NCI-H1436 treated with DMSO at 0.1 percent for 48 hours (cell line): ENCODE measurements at places on chromosomes 7 and 10.

GRCh38 chr10:20890491-20891337 lies 6.4 kb downstream of the NEBL start:
- no peak for DNase-seq

- DNase-seq = peak; percentile 25
These were observed 192.9 kb downstream of the AUTS2 start for GRCh38 chr7:69790977-69791724.

DNA sequence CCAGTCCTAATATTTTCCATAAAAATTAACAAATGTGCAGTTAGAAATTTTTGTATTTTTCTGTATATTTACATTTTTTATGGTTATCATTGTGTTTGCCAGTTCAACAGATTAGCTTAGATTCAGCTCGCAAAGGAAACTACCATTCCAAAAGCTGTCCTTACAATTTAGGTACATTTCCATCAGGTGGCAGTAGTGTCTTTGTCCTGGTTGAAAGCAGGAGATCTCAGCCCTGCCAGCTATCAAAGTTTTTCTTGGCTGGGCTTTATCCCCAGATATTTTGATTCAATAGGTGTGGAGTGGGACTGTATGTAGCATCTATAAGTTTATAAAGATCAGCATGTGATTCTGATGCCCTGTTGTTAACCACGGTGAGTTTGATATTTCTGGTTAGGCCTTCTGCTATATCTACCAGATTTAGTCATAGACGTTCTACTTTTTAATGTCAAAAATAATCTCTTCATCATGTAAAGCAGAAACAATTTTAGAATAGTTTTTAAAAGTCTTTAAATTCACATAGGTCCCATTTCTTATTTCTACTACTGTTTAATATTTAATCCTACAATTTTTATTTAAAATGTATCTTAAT lies 15.5 kb upstream of the ICA1 start:
- DNase-seq = no peak

- DNase-seq = no peak
These were observed 143.5 kb upstream of the TRIM24 start for GRCh38 chr7:138316421-138317043.

GRCh38 chr10:35058134-35058533 lies 32.0 kb downstream of the CUL2 start:
- DNase-seq = no peak

DNA sequence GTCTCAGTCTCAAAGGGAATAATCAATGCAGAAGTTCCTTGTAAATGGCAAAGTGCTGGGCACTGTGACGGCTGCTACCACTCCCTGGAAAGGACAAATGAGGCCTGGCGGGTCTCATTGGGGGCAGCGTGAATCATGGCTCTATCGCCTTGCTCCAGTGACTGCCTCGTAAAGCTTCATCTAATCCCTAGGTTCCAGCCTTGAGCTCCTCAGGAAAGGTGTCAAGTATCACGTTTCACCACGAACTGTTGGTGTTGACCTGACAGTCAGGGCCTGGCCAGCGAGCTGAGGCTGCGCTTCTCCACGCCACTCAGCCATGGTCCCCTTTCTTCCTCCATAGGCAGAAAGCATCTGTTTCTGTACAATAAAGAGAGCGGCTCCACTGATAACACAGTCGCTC lies 126.7 kb upstream of the ZNF32 start:
- DNase-seq = no peak

DNA sequence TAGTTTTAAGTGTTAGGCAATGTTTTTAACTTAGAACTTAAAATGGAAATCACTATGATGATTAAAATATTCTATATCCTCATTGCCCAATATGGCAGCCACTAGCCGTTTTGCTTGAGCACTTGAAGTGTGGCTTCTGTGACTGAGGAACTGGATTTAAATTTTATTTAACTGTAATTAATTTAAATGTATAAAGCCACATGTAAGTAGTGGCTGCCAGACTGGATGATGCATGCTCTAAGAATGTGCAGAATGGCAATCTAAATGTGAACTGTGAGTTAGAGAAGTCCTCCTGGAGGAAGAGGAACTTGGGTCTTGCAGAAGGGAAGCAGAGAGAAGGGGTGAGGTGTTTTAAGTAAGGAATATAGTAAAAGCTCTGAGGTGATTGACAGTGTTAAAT lies 451.4 kb downstream of the SUGCT start:
- DNase-seq = no peak

DNA sequence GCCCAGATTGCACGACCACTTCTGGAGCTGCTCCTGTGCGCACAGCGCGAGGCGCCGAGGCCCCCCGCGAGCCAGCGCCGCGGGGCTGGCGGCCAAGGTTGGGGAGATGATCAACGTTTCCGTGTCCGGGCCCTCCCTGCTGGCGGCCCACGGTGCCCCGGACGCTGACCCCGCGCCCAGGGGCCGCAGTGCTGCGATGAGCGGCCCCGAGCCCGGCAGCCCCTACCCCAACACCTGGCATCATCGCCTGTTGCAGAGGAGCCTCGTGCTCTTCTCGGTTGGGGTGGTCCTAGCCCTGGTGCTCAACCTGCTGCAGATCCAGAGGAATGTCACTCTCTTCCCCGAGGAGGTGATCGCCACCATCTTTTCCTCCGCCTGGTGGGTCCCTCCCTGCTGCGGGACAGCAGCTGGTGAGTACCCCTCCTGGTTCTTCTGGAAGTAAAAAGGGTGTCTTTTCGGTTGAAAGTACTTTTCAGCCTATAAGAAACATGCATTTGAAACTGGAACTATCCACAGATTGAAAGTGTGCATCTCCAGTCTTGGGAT lies 683 bp downstream of the INSIG1 start:
- no peak for DNase-seq

GRCh38 chr10:80945264-80945880 lies 407.7 kb downstream of the SH2D4B start:
- no peak for DNase-seq

GRCh38 chr10:104622598-104623209 lies 18.4 kb upstream of the SORCS3 start:
- no peak for DNase-seq

DNA sequence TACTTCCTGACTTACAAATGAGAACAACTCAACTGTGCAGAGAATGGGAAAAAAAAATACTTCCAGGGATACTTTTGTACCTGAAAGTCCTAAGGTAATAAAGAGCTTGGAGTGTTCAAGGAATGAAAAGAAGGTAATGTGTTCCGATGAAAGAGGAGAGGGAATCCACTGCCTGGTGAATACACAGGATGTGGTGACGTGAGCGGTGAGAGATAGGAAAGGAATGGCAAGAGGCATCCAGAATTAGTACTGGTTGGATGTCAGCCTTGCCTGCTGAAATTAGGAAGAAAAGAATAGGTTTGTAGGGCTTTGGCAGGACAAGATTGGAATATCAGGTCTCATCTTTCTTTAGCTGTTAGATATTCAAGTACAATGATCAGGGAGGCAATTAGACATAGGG lies 347.7 kb downstream of the POM121L12 start:
- no peak for DNase-seq

- DNase-seq = no peak
These were observed 50.5 kb downstream of the TPST1 start for GRCh38 chr7:66255534-66256100.

DNA sequence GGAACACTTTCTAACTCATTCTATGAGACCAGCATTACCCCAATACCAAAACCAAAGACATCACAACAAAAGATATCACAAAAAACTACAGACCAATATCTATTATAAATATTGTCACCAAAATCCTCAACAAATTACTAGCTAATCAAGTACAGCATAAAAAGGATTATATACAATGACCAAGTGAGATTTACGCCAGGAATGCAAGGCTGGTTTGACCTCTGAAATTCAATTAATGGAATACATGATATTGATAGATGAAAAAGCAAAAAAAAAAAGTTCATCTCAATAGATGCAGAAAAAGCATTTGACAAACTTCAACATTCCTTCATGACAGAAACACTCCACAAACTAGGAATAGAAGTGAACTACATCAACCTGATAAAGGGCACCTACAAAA lies 175.3 kb downstream of the LCOR start:
- no peak for DNase-seq

DNA sequence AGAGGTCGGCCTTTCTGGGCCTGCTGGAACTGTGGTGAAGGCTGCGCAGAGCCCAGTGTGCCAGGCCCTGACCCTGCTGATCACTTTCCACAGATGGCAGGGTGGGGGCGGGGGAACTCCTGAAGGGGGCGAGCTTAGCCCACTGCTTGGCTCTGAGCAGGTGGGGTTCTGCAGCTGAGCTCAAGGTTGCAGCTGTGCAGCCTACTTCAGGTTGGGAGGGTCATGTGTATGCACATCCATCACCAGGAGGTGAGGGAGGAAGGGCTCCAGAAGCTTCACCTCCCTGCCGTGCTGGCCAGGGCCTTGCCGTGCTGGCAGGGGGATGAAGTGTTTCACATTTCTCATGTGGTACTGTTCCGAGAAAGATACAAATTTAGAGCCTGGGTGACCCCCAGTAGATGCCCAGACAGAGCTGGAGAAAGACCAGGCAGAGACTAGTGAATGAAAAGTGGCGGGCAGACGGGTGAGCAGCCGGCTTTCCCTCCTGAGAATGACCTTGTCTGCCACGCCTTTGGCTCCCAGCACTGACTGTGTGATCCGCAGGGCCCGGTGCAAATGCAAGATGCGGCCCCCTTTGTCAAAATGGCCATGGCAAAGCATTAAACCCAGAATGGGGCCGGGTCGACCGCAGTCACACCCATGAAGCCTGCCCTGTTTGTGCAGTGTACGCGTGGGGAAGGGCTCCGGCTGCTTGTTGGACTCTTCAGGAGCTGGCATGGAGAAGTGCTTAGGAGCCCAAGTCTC lies 25.2 kb downstream of the FAM241B start:
- no peak for DNase-seq

DNA sequence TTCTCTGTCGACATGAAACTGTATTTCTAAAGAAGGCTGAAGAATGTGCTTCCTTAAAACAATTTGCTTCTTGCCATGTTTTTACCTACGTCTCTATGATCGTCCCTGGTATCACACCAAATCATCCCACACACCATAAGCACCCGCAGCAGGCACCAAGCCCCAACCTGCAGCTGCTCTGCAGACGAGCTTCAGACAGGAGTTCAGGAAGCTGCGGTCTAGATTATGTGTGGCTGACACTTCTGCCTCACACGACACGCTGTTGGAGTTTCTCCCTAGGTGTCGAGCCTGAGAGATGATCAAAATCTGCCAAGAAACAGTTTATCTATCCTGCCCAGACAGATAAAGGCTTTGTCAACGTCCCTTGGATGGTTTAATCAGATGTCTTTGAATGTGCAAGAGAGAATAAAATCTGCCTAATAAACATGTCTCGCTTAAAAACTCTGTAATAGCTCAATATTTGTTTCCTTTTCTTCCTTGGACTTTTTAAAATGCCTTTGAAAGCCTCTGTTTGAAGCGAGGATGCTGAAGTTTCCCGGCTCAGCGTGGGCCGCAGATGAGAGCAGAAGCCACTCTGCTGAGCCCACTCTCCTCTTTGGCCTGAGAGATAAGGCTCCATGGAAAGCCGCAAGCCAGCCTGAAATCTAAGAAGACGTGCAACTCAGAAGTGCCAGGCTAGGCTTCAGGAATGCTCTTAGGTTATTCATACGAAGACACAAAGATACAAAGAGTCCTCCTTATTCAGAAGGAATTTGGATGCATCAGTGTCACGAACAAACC lies 158.3 kb upstream of the PFKP start:
- no peak for DNase-seq

DNA sequence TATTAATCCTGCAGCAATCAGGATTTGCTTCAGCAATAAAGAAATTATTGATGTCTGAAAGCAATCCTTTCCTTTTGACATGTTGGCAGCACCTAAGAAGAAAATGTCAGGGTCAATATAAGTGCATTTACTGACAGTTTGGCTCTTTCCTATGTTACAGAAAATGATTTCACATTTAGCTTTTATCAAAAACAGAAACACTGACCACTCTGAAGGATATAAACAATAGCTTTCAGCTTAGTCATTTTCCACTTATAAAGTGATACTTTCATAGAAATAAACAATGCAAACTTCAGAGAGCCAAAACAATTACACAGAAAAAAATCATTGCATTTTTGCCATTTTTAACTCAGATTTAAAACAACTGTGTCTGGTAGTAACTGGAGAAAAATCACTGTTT lies 325.6 kb upstream of the KAT6B start:
- DNase-seq = no peak

DNA sequence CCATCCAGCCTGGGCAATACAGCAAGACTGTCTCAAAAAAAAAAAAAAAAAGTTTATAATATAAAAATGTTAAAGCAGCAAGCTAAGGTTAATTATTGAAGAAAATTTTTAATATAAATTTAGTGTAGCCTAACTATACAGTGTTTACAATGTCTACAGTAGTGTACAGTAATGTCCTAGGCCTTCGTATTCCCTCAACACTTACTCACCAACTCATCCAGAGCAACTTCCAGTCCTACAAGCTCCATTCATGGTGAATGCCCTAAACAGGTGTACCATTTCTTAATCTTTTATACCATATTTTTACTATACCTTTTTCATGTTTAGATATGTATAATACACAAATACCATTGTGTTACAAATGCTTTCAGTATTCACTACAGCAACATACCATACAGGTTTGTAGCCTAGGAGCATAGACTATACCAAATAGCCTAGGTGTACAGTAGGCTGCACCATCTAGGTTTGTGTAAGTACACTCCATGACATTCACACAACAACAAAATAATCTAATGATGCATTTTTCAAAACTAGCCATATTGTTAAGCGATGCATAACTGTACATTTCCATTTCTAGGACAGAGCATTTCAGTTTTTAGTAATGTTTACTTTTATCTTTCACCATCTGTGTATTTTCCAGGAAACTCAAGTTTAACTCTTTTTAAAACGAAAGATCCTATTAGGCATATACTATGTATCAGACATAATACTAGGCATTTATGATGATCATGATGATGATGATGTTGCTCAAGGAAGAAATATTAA lies 43.3 kb downstream of the CNOT4 start:
- no peak for DNase-seq

GRCh38 chr10:69957886-69958555 lies 94.6 kb upstream of the MACROH2A2 start:
- DNase-seq = no peak

DNA sequence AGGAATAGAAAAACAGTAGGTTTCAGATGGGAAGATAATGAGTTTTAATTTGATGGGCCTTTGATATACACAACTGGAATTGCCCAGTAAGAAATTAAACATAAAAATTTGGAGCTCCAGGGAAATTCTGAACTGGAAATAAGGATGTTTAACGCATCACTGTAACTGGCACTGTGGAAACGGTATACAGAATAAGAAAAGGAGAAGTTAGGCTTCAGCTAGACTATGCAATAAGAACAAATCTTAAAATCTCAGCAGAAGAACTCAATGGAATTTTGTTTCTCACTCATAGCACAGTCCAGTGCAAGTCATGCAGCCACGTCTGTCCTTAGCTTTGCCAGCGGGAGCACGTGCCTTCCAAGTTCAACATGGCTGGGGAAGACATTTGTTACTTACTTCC lies 52.9 kb upstream of the FGL2 start:
- no peak for DNase-seq
